ENCODE measurements at places on chromosomes 5 and 9. TPM values are rescaled to one million over a fixed set of nuclear protein-coding genes. Genes with fewer than 3 reads are reported as not detected.

- no peak for DNase-seq
Observed at GRCh38 chr5:94180761-94181160, 437.6 kb downstream of the KIAA0825 start.

DNA sequence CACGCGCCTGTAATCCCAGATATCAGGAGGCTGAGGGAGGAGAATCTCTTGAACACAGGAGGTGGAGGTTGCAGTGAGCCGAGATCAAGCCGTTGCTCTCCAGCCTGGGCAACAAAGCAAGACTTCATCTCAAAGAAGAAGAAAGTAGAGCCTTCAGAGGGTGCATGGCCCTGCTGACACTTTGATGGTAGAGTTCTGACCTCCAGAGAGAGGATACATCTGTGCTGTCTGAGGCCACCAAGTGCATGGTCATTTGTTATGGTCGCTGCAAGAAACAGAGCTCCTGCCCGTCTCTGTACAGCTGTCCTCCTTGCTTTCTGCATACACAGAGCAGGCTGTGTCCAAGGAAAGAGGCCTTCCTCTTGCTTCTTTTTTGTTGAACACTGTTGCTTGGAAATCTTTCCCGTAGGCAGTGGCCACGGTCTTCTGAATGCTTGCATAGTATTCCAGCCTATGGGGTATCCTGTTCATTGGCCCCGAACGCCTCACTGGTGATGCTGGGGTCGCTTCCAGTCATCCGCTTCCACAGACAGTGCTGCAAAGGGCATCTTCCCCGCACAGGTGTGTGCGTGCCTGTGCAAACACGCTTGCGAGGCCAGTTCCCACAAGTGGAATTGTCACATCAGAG lies 36.8 kb upstream of the UNC5A start:
- DNase-seq, result peak; percentile 34

DNA sequence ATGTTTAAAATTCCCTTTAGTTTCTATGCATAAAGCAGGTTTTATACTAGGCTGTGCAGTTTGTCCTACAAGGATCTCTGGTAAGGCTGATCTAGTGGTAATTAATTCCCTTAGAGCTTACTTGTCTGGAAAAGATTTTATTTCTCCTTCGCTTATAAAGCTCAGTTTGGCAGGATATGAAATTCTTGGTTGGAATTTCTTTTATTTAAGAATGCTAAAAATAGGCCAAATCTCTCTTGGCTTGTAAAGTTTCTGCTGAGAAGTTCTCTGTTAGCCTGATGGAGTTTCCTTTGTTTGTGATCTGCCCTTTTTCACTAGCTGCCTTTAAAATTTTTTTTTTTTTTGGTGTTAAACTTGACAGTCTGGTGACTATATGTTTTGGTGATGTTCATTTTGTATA lies 237.1 kb upstream of the TLE4 start:
- DNase-seq, result no peak

Gene TTC16
- 0.16 TPM for total RNA-seq

Gene ACSL6
- total RNA-seq, result 0.89 TPM

Gene BRD8
- 53.8 TPM for total RNA-seq

Data from suprapubic skin (tissue), 4 donors.